Right kidney (tissue), 9 donors: ENCODE measurements at places on chromosomes 7 and 10.

DNA sequence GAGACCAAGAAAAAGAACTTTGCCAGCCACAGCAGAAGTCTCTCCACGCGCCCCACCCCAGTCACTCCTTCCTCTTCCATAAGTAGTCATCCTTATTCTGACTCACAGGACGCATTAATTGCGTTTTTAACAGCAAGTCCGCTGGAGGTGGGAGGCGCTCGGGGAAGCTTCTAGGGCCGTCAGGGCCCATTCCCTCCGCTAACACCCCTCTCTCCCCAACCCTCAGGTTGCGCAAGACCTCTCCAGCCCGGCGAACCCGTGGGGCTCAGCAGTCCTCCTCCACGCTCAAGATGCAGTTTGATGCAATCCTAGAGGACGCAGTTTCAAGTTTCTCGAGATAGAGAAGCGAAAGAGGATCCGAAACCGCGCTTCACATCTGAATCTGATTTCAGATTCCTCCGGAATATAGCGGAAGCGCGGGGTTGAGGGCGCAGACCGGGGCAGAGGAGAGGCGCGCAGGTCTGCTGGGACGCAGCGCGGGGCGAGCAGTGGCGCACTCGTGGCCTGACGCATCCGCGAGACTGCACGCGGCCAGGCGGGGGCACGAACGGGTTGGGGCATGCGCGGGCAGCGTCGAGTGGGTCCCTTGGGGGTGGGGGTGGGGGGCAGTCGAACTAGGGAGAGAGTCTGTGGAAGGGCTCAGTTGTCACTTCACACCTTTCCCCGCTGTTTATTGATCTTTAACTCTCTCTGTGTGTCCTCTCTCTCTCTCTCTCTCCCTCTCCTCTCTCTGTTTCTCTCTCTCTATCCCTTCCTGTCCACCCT lies 37.8 kb upstream of the PSAP start:
- peak; percentile 74 for DNase-seq

GRCh38 chr10:70367195-70367796 lies 15.1 kb downstream of the LRRC20 start:
- DNase-seq, result no peak

GRCh38 chr7:102427019-102427405 lies 6.4 kb upstream of the ORAI2 start:
- DNase-seq, result no peak

DNA sequence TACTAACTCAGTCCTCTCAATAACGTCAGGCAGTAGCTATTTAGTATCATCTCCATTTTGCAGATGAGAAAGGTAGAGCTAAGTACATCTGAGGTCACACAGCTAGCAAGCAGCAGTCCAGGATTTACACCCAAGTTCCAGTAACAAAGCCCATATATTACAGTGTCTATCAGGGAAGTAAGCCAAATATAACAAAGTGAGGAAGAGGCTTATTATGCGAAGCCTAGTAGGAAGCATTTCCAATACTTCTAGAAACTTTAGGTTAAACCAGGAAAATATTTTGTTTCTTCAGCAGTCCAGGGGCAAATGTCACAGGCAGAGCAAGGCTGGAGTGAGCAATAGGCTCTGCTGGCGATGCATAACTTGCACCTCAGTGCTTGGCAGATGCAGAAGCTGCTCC lies 53.9 kb downstream of the NOC3L start:
- DNase-seq, result no peak

- no peak for DNase-seq
Measured at GRCh38 chr10:74243067-74243466, 92.0 kb downstream of the ADK start.

DNA sequence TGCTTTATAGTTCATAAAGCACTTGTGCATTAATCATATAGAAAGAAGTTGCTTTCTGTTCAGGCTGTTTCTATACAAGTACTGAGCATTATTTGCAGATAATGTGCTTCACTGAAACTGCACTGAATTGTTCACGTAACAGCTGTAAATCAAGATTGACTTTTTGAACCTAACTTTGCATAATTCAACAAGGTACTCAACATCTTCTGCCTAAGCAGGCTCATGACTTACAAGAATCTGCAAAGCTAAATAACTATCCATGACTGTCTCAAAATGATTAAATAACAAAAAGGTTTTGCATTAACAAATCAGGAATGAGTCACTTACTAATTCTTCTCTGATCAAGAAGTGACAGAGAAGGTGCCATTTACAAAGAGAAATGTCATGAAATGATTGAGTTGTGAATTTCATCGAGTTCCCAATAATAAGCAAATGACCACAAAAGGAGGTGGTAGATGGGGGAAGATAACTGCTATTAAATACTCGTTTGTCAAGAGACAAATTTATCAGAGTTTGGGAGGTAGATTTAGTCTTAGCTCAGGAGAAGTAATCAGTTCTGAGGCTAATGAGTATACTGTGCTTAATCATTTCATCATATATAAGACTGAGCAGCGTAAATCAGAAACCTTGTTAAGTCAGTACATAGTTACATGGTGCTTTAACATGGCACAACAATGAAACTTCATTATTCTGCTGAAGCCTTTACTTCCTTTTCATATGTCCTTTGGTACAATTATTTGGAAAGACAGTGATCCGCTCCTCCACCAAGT lies 161.3 kb upstream of the LRRN3 start:
- no peak for DNase-seq

DNA sequence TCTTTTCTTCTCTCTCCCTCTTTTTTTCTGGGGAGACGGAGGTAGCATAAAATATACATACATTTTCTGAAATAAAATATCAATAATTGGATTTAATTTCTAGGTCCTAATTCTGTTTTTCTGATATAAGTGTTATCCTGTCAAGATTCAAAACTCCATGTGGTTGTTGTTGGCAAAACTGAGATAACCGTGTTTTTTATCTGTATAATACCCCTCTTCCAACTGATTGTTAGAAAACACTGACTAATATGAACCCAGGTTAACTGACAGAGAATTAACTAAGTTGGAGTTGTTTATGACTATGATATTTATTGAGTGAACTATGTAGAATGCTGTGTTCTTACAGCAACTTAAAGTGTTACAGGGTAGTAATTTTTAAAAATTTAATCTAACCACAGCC lies 236.5 kb upstream of the KAT6B start:
- DNase-seq, result no peak

DNA sequence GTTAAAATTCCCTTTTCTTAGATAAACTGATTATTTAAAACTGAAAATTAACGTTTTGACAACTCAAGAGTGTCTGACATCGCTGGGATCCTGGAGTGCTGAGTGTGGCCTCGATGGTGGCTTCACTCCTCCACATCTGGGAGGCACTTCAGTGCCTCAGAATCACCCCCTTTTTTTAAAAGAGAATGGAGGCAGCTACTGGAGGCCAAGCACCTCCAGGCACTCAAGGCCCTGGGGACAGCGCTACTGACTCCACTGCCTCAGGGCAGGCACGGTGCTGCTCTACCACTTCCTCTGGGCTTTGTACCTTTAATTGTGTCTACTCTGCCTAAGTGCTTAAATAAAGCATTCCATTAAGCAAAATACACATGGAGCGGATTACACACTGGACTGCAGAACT lies 27.2 kb upstream of the NCAPG2 start:
- DNase-seq, result no peak

- DNase-seq, result no peak
Measured at GRCh38 chr10:69334302-69335062, 56.2 kb downstream of the HK1 start.

- DNase-seq, result no peak
Measured at GRCh38 chr7:128194533-128195282, 46.4 kb upstream of the LEP start.

DNA sequence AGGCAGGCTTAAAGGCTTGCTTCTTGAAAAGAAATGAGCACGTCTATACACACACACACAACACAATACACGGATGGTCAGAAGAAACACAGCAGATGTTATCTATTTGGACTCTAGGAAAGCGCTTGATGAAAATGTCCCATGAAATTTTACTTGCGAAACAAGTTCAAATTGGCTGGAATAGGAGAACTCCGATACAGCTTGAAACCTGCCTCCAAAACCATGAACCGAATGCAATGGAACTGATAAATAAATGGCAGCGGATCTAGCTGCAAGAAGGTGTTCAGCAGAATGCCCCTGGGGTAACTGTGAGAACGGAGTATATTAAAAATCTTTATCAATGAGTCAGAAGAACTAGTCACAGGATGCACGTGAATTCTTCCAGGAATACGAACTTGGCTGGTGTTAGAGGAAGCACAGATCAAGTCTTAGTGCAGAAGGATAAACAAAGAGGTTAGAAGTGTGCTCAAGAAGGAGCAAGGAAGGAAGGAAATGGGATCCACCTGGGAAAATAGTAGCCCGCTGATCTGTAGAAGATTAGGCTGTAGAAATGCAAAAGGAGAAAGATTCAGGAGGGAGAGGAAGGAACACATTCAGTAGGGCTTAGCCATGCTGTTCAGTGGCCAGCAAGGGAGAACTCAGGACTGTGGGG lies 142.0 kb upstream of the PRKCQ start:
- DNase-seq, result no peak

DNA sequence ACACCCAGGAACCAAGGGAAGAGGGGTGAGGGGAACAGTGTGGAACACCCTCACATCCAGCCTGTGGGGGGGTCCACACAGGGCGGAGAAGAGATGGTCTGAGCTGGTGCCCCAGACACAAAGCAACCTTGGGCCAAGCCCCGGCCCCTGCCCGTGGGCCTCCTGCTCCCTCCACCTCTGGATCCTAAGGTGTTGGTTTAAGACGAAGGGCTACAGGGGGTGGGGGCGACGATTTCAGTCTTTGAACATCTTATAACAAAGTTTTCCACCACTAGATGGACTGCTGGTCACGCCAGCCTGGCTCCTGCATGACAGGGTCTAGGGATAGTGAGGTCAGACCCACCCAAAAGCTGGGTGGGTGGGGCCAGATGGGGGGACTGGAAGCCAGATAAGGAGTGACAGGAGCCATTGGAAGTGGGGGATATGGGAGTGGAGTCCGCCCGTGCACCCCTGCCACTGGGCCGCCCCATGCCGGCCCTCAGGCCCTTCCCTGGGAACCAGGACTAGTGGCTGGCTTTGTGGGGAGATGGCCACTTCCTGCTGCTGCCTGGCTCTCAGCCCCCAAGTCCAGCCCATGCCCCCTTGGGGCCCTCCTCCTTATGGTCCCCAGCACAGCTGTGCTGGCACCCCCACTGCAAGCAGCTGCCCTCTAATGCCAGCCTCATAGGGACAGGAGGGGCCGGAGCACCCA lies 98.4 kb downstream of the RGS10 start:
- DNase-seq, result no peak

DNA sequence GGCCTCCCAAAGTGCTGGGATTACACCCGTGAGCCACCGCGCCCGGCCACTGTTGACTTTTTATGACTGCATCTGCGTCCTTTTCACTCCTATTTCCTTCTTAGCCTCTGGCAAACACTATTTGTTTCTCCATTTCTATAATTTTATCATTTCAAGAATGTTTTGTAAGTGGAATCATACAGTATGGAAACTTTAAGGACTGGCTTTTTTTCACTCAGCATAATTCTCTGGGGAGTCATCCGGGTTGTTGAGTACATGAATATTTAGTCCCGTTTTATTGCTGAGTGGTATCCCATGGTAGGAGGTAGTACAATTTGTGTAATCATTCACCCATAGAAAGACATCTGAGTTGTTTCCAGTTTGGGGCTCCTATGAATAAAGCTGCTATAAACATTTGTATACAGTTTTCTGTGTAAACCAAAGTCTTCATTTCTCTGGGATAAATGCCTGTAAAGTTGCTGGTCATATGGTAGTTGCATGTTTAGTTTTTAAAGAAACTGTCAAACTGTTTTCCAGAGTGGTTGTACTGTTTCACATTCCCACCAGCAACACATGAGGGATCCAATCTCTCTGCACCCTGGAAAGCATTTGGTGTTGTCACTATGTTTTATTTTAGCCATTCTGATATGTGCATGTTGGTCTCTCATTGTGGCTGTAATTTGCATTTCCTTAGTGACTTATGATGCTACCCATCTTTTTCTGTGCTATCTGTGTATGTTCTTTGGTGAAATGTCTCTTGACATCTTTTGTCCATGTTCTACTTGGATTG lies 139.6 kb upstream of the EEPD1 start:
- no peak for DNase-seq

GRCh38 chr7:141739250-141739649 lies 1.1 kb downstream of the SSBP1 start:
- no peak for DNase-seq

GRCh38 chr7:100465702-100466311 lies 1.7 kb upstream of the SPACDR start:
- DNase-seq, result peak; percentile 50

- DNase-seq, result no peak
Measured at GRCh38 chr10:71796749-71797405, 23.6 kb upstream of the VSIR start.

- no peak for DNase-seq
Measured at GRCh38 chr7:44213206-44213876, 12.6 kb downstream of the YKT6 start.

- DNase-seq, result no peak
Measured at GRCh38 chr7:49845626-49846025, 72.2 kb downstream of the VWC2 start.

- DNase-seq, result no peak
Measured at GRCh38 chr10:132475086-132475485, 62.5 kb upstream of the INPP5A start.

DNA sequence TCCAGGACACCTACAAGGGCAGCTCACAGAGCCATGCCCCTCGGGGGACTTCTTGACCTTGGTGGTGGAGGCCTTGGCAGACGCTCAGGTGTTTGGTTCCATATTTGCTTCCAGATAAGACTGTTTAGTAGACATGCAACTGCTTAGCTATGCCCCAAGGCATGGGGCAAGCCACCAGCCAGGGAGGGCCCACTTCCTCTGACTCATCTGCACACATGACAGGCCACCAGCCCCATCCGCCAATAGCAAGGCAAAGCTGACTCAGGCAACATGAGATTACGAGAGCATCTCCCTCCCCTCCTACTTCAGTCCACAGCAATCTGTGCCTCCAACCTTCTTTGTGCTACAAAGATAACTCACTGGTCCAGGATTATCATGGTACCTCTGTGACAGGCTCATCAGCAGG lies 54.9 kb downstream of the KCNMA1 start:
- DNase-seq, result no peak

DNA sequence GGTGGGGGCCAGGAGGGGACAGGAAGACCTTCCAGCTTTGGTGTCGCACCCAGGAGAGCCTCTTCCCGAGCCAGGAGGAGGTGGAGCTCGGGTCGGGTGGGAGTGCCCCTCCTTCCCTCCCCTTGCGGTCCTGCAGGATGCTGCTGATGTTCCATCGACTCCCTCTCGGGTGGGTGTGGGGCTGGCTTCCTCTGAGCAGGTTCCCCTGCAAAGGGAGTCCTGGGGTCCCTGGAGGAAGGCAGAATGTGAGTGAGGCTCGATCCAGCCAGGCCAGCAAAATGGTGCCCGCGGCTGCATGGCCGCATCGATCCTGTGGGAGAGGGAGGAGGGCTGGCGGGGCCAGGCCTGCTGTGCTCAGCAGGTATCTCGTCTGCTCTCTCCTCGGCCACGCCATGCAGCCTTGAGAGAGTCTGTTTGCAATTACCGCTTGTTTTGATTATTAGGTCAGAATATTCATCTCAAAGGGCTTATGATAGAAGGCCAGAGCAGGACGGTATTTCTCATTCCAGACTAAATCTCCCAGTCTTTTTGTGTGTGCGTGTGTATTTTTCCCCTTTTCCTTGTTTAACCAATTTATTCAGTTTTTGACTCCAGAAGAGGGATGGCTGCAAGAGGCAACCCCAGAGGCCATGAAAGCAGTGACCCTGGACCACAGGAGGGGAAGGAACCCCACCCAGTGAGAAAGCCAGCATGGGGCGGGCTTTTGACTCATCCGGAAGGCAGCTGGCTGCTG lies 137.3 kb upstream of the ZMIZ1 start:
- no peak for DNase-seq

GRCh38 chr7:31919678-31920369 lies 150.4 kb downstream of the PDE1C start:
- no peak for DNase-seq

GRCh38 chr7:133727476-133728214 lies 399.5 kb upstream of the LRGUK start:
- no peak for DNase-seq
